ENCODE measurements at places on chromosomes 4 and X.

DNA sequence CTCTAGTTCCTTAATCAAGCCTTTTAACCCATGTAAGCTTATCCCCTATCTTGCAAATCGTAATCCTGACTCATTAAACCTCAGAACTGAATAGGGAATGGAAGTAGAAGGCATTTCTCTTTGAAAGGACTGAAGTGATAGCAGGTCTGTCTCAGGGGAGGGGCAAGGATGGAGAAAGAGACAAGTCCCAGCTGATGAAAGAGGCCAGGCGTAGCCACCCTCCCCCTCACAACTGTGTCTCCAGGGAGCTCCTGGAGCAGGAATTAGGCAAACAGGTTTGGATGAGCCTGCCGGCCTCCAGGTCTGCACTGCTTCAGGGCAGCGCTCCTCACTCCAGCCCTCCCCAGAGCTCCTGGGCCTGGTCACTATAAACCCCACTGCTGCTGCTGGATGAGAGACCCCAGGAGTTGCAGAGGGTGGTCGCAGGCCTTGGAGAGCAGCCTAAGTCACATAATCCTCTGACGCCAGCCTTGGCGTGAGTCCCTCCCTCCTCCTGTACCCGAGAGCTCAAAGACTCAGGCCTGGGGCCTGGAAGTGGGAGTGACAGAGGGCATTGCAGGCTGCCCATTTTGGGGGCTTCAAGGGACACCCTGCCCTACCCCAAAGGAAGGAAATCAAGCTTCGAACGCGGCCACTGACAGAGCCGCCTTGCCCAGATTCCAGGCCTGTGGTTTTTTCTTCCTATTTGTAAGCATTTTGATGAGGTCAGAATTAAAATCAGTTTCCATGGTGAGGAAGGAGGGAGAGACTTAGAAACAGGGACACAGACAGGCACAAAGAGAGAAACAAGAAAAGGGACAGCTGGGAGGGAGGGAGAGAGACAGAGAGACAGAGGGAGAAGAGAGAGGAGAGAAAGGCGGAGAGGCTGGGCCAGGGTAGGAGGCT lies 21.2 kb upstream of the MSX1 start:
- DNase-seq: no peak

- DNase-seq: no peak
These were observed 91.6 kb downstream of the ANXA10 start for GRCh38 chr4:168183717-168184571.

DNA sequence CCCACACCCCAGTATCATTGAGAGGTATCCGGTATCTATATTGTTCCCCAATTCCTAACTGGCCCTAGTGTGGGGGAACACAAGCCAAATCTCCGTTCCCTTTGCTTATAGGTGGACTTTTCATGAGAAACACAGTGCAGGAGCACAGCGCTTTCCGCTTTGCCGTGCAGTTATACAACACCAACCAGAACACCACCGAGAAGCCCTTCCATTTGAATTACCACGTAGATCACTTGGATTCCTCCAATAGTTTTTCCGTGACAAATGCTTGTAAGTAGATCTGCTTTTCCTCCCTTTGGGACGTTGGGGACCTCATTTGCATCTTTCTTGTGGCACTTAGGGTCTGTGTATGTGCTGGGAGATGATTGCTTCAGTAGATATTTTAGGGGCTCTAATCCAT lies 1.6 kb downstream of the GRIA3 start:
- DNase-seq: no peak

GRCh38 chrX:143787341-143787740 lies 66.8 kb upstream of the SPANXN2 start:
- no peak for DNase-seq

DNA sequence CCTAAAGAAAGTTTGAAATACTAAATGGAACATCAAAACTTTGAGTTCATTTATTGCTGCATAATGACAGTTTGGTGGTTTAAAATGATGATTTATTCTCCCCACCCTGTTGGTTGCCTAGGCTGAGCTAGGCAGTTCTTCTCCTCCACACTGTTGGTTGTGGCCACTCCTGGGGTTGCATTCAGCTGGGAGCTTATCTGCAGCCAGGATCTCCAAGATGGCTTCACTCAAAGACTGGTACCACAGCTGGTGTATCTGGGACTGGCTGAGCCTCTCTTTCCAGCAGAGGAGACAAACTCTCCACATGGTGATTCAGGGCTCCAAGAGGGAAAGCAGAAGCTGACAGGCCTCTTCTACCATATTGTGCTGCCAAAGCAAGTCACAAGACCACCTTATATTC lies 33.1 kb downstream of the MSL3 start:
- DNase-seq: no peak

Data from activated naive CD8-positive, alpha-beta T cell treated with anti-CD3 and anti-CD28 coated beads for 36 hours (primary cell).